ENCODE measurements at places on chromosomes 1 and 21.

GRCh38 chr1:62395291-62395690 lies 41.6 kb upstream of the USP1 start:
- DNase-seq: no peak

GRCh38 chr1:209549443-209550205 lies 33.9 kb upstream of the CAMK1G start:
- no peak for DNase-seq

- no peak for DNase-seq
Measured at GRCh38 chr1:51341876-51342496, 11.6 kb upstream of the TTC39A start.

DNA sequence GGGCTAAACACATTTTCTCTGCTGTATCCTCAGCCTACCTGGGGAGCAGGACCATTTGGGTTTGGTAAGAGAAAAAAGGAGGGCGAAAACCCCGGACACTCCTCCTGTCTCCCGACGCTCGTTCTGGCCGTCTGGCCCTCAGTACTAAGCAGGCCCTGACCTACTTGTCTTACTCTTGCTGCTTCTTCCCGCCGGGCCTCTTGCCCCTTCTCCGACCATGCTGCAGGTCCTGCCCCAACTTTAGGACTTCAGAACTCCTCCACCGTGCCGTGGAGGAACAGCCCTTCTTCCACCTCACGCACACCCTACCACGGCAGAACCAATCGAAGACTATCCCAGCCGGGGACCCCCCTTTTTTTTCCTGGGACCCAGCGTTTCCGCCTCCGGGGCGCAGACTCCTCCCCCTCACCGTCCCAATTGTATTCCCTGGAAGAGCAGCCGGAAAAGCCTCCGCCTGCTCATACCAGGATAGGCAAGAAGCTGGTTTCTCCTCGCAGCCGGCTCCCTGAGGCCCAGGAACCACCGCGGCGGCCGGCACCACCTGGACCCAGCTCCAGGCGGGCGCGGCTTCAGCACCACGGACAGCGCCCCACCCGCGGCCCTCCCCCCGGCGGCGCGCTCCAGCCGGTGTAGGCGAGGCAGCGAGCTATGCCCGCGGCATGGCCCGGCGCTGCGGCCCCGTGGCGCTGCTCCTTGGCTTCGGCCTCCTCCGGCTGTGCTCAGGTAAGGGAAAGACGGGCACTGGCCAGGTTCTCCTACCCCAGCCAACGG lies at the start of gene CHRNB2:
Gene CHRNB2, plus strand, starts transcription at position 393 of the 771 bp plus-strand sequence. Its CDS starts 267 bp downstream, at position 660.
- no peak for DNase-seq

- DNase-seq: no peak
Measured at GRCh38 chr1:178935610-178936009, 64.7 kb upstream of the ANGPTL1 start.

DNA sequence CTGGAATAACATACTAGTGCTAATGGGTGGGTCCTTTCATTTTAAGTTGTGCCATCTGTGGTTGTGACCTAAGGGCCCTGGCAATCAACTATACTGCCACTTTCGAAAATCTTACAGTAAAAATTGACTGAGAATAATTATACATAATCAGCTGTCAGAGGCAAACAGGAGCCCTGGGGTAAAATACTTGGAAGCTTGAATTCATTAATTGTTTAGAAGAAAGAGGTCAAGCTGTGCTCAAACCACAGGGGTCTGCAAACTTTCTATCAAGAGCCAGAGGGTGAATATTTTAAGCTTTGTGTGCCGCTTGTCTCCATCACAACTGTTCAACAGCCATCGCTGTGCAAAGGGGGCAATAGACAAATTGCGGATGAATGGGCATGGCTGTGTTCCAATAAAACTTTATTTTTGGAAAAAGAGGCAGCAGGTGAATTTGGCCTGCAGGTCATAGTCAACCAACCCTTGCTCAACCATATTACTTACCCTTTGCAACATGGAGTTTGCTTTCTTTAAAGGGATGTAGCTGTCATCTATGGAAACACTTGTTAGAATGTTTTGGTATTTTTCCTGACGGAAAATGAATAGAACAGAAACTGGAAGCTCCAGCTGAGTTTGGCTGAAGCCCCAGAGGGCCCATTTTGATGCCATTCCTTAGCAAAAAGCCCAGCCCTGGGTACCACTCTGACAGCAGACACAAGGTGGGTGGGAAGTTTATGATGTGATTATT lies 35.7 kb upstream of the USP1 start:
- DNase-seq: no peak

GRCh38 chr1:195415584-195415983 lies 1192.7 kb downstream of the KCNT2 start:
- DNase-seq: no peak

DNA sequence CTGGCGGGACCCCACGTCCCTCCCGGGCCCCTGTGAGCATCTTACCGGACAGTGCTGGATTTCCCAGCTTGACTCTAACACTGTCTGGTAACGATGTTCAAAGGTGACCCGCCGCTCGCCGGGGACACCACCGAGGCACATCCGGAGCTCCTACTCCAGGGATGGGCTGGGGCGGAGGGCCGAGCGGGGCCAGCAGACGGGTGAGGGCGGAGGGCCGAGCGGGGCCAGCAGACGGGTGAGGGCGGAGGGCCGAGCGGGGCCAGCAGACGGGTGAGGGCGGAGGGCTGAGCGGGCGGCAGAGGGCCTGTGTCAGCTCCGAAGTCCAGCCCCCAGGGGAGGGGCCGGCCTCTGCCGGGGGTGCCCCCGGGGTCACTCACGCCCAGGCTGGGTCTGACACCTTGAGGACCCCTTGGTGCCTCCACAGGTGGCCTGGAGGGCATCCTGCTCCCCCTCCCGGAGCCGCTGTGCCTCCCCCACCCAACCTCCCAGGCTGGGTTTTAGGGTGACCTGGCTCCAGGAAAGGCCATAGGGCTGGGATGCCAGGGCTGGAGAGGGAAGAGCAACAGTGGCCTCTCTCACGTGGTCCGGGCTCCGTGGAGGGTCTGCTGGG lies 5.7 kb upstream of the TTLL10 start:
- no peak for DNase-seq

GRCh38 chr1:170133766-170134495 lies 11.8 kb upstream of the NTMT2 start:
- DNase-seq: peak; percentile 90

DNA sequence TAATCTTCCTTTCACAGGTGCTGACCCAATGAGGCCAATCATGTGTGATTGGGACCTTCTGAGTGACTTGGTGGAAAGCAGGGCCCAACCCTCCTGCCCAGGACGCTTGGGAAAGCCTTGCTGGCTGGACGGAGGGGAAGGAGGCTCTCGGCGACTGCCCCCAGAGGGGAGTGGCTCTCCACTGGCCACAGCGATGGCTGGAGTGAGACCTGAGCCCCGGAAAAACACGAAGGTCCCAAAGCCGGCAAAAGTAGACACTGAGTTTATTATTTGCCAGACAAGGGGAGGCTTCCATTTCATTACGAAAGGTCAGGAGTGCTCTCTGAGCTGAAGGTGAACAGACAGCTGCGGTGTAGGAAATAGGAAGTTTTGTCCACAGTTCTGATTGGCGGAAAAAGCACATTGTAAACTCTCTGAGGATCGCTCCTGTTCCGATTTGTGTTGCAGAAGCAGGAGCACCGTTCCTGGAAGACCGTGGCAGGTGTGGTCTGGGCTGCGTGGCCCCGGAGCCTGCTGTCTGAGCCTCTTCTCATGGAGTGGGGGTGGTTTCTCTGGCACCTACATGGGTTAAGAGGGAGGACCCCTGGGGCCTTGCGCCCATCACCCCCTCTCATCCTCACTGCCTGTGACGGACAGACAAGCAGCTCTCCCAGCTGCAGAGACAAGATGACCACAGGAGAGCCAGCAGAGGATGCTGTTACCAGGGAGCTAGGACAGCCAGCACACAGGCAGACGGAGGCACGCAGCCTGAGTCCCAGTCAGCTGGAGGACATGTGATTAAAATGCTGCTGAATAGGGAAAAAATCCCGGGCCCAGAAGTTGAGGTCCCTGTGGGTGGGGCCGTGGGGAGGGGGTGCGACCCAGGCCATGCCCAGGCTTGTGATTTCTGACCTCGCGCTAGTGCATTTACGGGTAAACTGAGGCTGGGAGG lies 41.5 kb downstream of the KRTAP10-1 start:
- no peak for DNase-seq

GRCh38 chr1:226549094-226549936 lies 751 bp downstream of the STUM start:
- no peak for DNase-seq

DNA sequence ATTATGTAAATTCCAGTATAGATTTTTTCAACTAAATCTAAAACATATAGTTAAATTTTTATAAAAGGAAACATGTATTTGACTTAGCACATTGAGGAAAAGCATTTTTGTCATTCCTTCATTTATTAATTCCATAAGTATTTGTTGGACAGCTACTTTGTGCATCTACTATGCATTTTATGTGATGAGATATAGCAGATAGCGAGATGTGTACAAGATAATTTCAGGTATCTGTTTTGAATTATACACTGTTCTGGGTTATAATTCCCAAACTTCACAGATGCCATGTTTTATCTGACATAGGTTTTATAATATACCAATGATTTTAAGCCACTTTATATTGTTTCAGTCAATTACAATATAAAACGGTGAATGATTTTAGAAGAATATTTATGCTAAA lies 398.7 kb downstream of the USH2A start:
- no peak for DNase-seq

DNA sequence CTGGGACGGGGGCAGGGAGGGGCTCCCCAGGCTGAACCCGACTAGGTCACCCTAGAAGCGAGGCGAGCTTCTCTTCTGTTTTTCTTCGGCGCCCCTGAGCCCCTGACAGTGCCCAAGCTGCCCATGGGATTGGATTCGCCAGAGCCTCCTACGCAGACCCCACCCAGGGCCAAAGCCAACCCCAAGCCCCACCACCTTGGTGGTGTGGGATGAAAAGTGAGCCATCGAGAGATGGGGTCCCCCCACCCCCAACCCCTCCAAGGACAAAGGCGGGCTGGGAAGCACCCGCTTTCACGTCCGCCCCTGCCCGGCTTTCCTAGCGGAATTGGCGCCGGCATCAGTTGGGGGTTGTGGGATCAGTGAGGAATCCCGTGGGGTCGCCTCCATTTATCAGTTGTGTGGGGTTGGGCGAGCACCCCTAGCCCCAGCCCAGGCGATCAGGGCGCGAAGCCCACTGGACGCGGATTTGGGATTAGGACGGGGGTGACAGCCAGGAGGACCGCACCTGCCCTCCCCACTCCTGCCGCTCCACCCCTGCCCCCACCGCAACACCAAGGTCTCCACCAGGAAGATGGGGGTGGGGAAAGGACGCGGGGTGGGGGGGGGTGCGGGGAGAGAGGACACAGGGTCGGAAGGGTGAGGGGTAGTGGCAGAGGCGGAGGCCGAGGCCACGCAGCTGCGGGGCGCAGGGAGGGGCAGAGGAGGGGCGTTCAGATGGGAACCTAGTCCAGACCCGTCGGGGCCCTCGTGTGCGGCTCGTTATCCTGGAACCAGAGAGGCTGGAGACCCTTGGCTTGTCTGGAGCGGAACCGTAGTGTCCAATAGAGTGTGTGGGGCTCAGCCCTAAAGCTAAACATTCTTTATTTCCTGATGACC lies 4.4 kb downstream of the TSPEAR start:
- no peak for DNase-seq

GRCh38 chr1:226624526-226624925 lies 76.0 kb downstream of the STUM start:
- no peak for DNase-seq

GRCh38 chr1:25550155-25550506 lies 6.7 kb downstream of the LDLRAP1 start:
- no peak for DNase-seq

GRCh38 chr1:2128189-2128901 lies 66.2 kb downstream of the FAAP20 start:
- no peak for DNase-seq

DNA sequence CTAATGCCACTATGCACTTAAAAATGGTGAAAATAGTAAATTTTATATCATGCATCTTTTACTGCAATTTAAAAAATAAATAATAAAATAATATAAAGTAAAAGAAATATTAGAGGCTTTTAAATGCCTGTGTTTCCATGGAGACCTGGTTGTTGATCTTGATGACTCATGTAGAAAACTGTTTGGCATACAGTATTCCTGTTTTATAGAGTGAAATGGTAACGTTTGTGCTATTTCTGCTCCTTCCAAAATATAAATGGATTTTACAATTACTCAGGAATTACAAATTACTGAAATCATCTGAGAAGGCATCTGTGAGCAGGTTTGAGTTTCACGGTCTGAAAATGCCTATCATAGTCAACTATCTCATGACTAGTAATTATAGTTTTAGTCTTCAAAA lies 98.4 kb upstream of the USP25 start:
- no peak for DNase-seq

DNA sequence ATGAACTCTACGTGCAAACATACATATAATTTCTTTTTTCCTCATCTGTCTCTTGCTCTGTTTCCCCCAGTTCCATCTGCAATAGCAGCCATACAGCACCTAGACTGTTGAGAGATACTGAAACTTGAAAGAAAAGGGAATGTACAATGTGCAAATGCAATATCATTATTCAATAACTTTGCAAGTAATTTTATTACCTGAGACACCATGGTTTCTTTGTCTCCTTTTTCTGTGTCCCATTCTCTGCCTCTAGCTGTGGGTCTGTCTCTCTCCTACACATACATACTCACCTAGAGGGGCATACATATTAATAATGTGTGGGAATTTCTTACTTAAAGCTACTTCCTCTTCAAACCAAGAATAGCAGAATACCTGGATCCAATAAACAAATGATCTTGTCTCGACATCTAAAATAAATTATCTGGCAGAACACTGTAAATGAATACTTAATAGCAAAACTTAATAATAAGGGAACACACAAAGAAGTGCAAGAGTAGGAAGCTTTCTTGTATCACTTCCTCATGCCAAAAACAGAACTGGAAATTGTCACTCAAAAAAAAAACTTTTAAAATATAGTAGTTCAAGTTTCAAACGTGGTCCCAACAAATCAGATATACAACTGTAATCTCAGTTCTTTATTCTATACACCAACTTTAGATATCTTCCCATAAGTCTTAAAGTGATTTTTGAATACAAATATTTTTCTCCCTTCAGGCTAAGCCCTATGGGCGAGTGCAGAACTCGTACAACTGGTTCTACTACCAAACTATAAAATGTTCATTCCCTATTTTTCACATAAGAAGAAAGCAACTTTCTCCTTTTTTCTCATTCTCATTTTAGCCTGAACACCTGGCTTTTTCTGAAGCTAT lies 194.6 kb downstream of the NRIP1 start:
- DNase-seq: no peak

GRCh38 chr1:156019946-156020292 lies 832 bp downstream of the SSR2 start:
- DNase-seq: no peak

DNA sequence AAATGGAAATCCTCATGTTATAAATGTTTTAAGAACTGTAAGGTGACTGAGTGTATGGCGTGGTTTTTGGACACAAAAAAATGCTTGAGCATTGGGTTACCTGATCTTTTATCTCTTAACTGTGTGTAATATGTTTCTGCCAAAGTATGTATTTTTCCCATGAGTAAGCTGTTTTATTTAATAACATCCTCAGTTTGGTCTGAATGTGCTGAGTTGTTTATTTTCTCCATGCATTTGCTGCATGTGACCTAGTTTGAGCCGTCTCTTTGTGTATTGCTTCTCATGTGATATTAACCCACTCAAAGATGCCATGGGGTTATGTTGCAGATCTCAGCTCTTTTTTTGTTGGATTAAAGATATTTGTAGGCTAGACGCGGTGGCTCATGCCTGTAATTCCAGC lies 6.1 kb upstream of the LYPLA2 start:
- no peak for DNase-seq

Measured in forelimb muscle (tissue), 1 donor.